Suprapubic skin (tissue), 4 donors: ENCODE measurements at places on chromosomes 7 and 10. TPM values are rescaled to one million over a fixed set of nuclear protein-coding genes. Genes with fewer than 3 reads are reported as not detected.

DNA sequence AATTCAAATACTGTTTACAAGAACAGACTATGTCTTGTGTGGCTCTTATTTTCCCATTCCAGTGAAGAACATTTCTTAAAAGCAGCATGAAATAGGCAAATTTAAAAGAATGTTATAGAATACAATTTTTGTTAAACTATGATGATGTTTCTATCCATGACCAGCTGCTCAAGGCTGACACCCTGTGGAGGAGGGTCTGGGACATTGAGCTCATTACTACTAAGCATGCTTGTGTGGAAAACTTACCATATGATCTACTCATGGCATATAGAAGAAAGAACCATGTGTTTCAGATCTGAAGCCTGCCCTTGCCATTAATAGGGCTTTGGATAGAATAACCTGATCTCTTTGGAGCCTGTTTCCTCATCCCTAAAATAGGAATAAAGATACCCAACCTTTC lies 125.0 kb downstream of the FOXP2 start:
- DNase-seq: no peak
- H3K27ac ChIP-seq: no peak overlapping the region
- no peaks in the 10 kb centered on the region for H3K36me3 ChIP-seq
- no peaks in the 10 kb centered on the region for H3K4me1 ChIP-seq

DNA sequence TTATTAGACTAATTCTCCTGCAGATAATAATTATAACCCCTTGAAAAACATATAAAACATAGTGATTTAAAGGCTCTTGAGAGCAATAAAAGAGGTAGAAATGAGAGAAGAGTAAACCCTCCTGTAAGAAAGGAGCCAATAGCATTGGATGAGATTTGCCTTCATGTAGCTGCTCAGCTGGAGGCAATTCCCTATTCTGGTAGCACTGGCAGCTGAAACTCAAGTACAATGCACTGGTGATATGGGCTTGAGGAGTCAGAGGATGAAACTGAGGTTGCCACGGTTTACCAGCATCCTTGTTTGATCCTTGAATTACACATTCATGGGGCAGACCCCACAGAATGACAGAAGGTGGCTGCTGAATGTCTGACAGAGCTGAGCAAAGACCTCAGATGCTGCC lies 76.4 kb downstream of the CTTNBP2 start:
- no peak for DNase-seq
- H3K36me3 ChIP-seq: peaks cover 2% of the 10 kb centered on the region
- H3K4me1 ChIP-seq: peaks cover 7% of the 10 kb centered on the region
- no peak overlapping the region for H3K4me3 ChIP-seq

- no peak overlapping the region for H3K27ac ChIP-seq
- DNase-seq: no peak
- H3K4me1 ChIP-seq: no peaks in the 10 kb centered on the region
- peak overlapping the region; percentile 11 for H3K4me3 ChIP-seq
- no peaks in the 10 kb centered on the region for H3K27me3 ChIP-seq
Measured at GRCh38 chr7:150520145-150520544, 5.5 kb downstream of the GIMAP7 start.

DNA sequence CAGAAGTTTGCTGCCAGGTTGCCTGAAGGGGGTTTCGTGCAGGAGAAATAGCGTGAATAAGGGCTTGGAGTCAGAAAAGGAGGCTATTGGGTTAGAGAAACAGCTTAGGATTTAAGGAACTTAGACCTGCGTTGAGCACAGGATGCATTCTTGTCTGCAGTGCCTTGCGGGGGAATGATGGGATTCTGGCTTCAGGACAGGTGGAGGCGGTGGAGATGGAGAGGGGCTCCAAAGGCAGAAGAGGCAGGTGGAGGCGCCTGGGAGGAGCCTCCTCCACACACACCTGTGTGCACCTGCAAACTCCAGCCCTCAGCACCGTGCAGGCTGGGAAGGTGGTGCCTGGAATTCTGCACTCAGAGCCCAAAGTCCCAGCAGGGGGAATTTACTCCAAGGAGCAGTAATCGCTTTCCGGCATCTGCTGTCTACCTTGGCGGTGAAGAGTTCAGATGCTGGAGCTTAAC lies 1.8 kb downstream of the CLIP2 start:
- H3K4me1 ChIP-seq: peaks cover 52% of the 10 kb centered on the region
- H3K27ac ChIP-seq: no peak overlapping the region
- no peak for DNase-seq
- no peaks in the 10 kb centered on the region for H3K27me3 ChIP-seq

GRCh38 chr7:101465576-101466196 lies 103.0 kb downstream of the COL26A1 start:
- H3K4me3 ChIP-seq: no peak overlapping the region
- no peaks in the 10 kb centered on the region for H3K36me3 ChIP-seq
- H3K4me1 ChIP-seq: no peaks in the 10 kb centered on the region
- no peak overlapping the region for H3K27ac ChIP-seq

GRCh38 chr7:128135159-128135514 lies 103.9 kb upstream of the LRRC4 start:
- H3K27me3 ChIP-seq: peaks cover 71% of the 10 kb centered on the region
- peak overlapping the region; percentile 58 for H3K4me3 ChIP-seq
- H3K4me1 ChIP-seq: peaks cover 19% of the 10 kb centered on the region
- no peak overlapping the region for H3K27ac ChIP-seq

- no peak overlapping the region for H3K27ac ChIP-seq
- no peak overlapping the region for H3K4me3 ChIP-seq
- H3K4me1 ChIP-seq: peaks cover 10% of the 10 kb centered on the region
- H3K27me3 ChIP-seq: no peaks in the 10 kb centered on the region
- H3K36me3 ChIP-seq: no peaks in the 10 kb centered on the region
Measured at GRCh38 chr10:129278686-129279085, 188.4 kb upstream of the MGMT start.

- no peak overlapping the region for H3K4me3 ChIP-seq
- peaks cover 20% of the 10 kb centered on the region for H3K4me1 ChIP-seq
- no peaks in the 10 kb centered on the region for H3K27me3 ChIP-seq
- peak overlapping the region; percentile 52 for H3K27ac ChIP-seq
Measured at GRCh38 chr10:61628151-61628874, 34.4 kb upstream of the CABCOCO1 start.

DNA sequence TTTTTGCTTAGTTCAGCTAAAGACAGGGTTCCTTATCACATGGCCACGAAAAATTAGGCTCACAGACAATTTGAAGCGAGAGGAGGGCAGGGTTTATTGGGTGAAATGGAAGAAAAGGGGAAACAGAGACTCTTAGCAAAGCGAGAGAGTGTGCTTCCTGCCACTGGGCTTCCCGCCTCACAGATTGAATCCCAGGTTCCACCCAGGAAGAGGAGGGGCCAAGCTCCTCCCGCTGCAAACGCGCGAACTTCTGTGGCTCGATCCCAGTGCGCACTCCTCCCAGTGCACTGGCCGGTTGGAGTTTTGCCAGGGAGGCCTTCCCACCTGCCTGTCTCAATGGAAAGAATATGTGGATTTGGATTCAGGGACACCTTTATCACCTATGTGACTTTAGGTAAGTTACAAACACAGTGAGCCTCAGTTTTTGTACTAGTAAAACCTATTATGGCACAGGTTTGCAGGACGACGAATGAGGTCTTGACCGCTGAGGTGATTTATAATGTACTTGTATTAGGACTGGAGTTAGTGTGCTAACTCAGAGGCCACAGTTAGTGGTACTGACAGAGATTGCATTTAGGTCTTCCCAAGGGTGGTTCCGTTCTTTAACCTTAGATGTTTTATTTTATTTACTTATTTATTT lies 48.5 kb upstream of the SP8 start:
- peaks cover under 1% of the 10 kb centered on the region for H3K27me3 ChIP-seq
- H3K4me3 ChIP-seq: no peak overlapping the region

DNA sequence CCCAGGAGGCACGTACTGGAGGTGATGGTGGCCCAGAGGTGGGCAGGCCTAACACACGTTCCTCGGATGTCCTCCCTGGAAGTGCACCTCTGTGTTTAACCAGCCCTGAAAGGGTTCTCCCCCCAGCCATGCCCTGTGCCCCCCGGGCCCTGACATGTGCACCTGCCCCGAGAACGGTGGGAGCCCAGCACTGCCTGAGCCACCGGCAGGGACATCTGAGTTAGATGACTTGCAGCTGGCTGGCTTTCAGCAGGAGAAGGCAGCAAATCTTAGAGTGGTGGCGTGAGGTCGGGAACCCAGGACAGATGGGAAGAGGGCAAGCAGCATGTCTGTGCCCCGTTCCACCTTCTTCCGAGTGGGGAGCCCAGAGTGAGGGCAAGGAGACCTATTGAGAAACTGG lies 291.8 kb downstream of the TCERG1L start:
- H3K27me3 ChIP-seq: peaks cover 20% of the 10 kb centered on the region
- peak; percentile 62 for DNase-seq
- H3K36me3 ChIP-seq: no peaks in the 10 kb centered on the region
- no peaks in the 10 kb centered on the region for H3K4me1 ChIP-seq
- H3K4me3 ChIP-seq: no peak overlapping the region

DNA sequence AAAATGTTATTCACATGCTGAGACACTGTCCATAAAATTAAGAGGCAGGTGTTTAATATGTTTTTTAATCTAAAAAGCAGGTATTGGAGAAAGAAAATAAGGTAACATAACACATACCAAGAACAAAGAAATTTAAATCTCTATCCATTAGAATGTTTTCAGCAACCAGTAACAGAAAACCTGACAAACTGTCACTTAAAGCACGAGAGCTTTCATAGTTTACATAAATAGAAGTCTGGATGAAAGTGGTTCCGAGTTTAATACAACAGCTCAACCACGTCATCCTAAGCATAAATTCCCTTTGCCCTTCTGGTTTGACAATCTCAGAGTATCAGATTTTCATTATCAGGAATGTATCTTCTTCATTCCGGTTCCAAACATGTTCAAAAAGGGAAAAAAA lies 1249.4 kb upstream of the SORCS1 start:
- no peaks in the 10 kb centered on the region for H3K27me3 ChIP-seq
- no peak for DNase-seq
- H3K27ac ChIP-seq: no peak overlapping the region
- no peaks in the 10 kb centered on the region for H3K4me1 ChIP-seq
- H3K36me3 ChIP-seq: no peaks in the 10 kb centered on the region

DNA sequence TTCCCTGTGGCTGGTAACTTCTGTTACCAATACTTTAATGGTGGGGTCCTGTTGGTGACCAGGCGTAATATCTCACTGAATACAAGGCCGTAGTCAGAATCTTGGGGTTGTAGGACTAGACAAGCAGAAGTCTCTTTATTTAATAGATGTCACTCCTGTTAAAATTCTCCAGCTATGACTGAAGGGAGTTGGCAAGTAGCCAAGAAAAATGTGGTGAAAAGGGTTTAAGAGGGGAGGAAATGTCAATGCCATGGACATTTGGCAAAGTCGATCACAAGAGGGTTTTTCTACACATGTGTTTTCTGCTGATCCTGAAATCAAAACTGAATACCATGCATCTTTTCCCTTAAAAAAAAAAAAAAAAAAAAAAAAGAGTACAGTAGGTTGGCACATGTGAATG lies 533.5 kb downstream of the AUTS2 start:
- no peak overlapping the region for H3K27ac ChIP-seq
- H3K4me3 ChIP-seq: no peak overlapping the region
- no peaks in the 10 kb centered on the region for H3K4me1 ChIP-seq
- H3K36me3 ChIP-seq: no peaks in the 10 kb centered on the region
- no peak for DNase-seq

DNA sequence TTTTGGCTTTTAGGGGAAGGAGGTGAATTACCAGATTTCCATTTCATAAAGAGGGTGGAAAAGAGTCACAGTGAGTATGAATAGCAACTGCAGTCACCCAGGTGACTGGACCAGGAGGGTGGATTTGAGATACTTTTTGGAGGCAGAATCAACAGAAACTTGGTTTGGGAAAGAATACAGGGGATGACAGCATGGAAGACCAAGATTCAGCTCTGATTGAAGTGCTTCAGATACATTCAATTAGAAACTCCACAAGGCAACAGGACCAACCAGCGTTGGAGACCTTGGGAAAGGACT lies 83.0 kb downstream of the SGMS1 start:
- no peak for DNase-seq
- H3K27ac ChIP-seq: no peak overlapping the region
- H3K36me3 ChIP-seq: no peaks in the 10 kb centered on the region
- H3K4me3 ChIP-seq: no peak overlapping the region

Gene C10orf62
- not detected for total RNA-seq

Gene EBLN1
- total RNA-seq: not detected

Gene SYT15B
- total RNA-seq: 1.4 TPM

Gene CH25H
- total RNA-seq: 1.2 TPM

Gene PNLIPRP3
- total RNA-seq: 27.4 TPM

Gene CLRN3
- not detected for total RNA-seq
